Occipital lobe (tissue), 3 donors: ENCODE measurements at places on chromosomes 5 and 9.

- no peak for DNase-seq
These were observed 320.6 kb upstream of the PTGER4 start for GRCh38 chr5:40359093-40359492.

DNA sequence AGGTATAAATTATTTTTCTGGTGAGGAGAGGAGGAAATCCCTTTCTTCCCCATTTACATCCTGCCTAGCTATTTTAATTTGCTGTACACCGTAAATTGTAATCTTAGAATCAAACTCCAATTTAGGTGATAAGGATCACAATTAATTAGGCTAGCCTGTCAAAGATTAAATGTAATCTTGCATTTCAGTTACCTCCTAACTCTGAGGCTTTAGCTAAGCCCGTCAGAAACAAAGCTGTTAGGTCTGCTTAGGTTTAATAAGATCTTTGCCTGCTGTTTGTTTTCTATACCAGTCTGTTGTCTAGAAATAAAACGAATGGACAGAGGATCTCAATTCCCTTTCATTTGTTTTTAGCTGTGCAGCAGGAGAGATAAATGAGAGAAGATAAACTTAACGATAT lies 51.5 kb downstream of the PIK3R1 start:
- no peak for DNase-seq

- no peak for DNase-seq
These were observed 3.9 kb upstream of the EFNA5 start for GRCh38 chr5:107674655-107675054.

GRCh38 chr9:86303316-86303975 lies 21.1 kb upstream of the ISCA1 start:
- no peak for DNase-seq

DNA sequence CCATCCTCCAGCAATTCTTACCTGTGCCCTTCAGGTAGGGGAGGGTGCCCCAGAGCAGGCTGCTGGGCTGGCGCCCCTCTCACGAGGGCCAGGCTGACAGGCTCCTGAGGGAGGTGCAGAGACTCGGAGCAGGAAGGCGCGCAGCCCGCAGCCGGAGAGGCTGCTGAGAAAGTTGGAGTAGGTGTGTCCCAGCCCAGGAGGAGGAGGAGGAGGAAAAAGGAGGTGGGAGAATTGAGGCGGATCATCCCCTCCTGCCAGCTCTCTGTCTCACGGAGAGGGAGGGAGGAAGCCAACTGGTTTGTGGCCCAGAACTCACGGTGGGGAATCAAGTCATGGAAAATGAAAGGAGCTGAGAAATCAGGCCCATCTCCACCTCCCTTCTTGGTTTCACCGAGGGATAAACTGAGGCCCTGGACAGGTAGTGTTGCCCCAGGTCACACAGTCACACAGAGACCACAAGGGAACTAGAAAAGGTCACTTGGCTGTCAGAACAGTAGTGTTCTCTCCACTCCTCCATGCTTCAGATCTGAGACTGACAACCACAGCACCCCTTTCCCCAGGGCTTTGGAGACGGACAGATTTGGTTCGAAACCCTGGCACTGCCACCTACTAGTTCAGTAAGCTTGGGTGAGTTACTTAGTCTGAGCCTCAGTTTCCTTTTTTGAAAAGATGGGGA lies at the start of gene FAT2:
Gene FAT2, minus strand, starts transcription at position 188 of the 676 bp plus-strand sequence. CDS start 22,400 bp downstream, outside the sequence.
- no peak for DNase-seq

DNA sequence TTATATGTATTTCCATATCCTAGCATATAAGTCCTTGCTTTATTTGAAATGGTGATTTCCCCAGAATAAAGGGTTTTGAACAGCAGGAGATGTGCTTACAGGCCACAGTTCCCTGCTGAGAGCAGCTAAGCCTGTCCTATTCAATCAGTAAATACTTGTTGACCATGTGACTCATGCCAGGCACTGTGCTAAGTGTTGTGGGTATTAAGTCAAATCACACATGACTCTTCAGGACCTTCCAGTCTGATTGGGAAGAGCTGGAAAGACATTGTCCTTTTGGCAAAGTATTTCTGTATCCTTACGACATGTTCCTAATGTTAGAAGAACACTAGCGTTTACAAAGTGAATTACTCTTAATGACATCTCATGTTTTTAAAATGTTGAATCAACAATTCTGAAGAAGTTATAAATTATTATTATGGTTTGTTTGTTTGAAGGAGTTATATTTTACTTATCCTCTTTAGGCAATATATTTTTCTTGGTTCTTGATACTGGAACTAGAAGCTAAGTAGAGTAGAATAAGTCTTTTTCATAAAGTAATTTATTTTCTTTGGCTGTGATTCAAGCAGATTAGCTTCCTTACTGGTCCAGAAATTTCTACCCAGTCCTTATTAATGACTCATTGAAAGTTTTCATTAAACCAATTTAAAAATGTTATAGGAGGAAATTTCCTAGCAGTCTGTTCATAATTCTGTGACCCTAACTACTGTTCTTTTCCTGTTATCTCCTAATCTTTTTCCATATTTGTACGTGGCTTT lies 82.1 kb downstream of the GAPVD1 start:
- no peak for DNase-seq

DNA sequence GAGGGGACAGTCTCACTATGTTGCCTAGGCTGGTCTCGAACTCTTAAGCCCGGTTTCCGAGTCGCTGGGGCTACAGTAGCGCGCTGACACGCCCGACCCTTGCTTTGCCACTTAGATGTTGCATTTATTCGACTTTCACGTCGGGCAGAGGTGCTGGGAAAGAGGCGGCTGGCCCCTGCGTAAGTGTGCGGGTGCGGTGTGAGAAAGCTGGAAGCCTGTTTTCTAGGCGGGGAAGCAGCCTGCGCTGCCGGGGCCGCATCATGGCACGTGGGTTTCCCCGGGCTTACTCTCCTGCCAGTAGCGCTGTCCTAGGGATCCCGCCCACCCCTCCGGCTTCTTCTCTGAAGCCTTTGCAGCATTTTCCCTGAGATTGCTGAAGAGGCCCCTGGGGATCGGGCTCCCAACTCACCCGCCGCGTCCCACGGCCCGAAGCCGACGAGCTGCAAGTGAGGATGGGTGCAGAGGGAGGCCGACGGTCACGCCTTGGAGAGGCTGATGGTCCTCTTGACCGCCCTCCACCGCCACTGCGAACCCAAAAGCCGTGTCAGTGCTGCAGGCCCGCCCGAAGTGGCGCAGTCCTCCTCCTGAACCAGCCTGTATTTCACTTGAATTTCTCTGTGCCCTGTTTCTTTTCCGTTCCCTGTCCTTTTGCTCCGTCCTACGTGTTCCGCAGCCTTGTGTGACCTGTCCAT lies 5.8 kb upstream of the TRIM41 start:
- no peak for DNase-seq

- no peak for DNase-seq
These were observed 256.8 kb upstream of the RPS23 start for GRCh38 chr5:82534986-82535385.

- no peak for DNase-seq
These were observed 234.7 kb downstream of the NR2F1-AS1 start for GRCh38 chr5:93346301-93346700.

DNA sequence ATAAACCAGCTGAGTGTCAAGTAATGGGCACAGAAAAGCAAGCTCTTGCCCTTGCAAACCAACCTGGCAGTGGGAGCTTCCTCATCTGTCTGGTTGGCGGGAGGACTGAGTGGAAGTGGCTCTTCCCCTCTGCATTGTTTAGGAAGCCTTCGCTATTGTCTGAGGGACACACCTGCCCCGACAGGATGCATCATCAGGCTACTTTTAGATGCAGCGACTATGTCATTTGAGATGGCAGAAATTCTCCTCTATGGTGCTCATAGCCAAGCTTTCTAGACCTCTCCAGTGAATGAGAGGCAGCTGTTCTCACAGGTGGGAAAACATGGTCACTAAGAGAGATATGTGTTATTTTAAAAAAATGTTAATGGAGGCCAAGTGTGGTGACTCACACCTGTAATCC lies 104.0 kb downstream of the DOCK8 start:
- no peak for DNase-seq

GRCh38 chr5:171839112-171839511 lies 53.5 kb downstream of the SMIM23 start:
- no peak for DNase-seq

DNA sequence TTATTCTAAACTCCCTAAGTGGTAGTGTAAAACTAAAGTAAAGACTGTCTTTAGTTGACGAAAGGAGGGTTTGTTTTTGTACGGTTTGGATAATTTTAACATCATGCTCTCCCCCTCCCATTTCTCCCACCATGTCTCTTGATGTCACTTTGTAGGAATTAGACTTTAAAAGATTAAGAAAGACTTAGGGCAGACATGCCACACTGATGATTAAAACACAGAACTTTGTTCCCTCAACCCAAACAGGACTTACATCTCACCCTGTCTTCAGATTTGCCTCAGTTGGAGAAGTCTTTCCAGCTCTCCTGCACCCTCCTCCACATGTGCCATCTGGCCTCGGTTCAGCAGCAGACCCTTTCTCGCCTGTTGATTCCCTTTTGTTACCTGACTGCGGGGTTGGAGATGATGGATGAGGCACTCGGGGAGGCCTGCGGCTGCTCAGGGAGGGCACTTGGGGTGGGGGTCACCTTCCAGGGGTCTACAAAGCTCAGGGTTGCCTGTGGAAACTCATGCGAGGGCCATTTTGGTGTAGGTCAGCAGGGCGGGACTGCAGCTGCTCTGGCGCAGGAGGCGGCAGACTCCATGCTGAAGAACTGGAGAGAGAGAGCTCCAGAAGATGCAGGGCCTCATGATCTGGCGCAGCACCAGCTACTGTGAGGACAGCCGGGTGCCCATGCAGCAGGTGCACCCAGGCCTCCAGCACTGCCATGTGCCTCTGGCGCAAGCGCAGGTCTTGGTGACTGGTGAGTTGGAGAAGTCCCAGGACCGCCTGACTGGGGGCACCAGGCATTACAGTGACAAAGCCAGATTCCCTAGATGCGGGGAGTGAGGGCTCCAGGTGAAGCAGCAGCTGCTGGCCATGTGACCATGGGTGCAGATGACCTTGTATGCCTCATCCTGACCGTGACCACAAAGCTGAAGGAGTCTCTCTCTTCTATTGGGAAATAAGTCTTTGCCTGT lies 24.5 kb upstream of the EXOC3 start:
- DNase-seq: no peak
